G401 (cell line): ENCODE measurements at places on chromosomes 2 and 18.

GRCh38 chr2:99032001-99032400 lies 96.0 kb upstream of the CRACDL start:
- no peak for DNase-seq

- DNase-seq = no peak
These were observed 50.6 kb downstream of the SLC66A2 start for GRCh38 chr18:79900610-79901570.

DNA sequence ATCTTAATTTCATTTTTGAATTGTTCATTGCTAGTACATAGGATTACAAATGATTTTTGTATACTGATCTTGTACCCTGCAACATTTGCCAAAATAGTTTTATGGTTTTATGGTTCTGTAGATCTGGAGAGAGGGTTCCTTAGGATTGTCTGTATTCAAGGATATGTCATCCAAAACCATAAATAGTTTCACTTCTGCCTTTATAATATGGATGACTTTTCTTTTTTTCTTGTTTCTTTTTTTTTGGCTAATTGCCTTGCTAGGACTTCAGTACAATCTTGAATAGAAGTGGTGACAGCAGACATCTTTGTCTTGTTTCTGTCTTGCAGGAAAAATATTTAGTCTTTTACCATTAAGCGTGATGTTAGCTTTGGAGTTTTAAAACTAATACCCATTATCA lies 383.9 kb upstream of the HS6ST1 start:
- no peak for DNase-seq

GRCh38 chr2:205883965-205884364 lies 201.7 kb downstream of the NRP2 start:
- no peak for DNase-seq

DNA sequence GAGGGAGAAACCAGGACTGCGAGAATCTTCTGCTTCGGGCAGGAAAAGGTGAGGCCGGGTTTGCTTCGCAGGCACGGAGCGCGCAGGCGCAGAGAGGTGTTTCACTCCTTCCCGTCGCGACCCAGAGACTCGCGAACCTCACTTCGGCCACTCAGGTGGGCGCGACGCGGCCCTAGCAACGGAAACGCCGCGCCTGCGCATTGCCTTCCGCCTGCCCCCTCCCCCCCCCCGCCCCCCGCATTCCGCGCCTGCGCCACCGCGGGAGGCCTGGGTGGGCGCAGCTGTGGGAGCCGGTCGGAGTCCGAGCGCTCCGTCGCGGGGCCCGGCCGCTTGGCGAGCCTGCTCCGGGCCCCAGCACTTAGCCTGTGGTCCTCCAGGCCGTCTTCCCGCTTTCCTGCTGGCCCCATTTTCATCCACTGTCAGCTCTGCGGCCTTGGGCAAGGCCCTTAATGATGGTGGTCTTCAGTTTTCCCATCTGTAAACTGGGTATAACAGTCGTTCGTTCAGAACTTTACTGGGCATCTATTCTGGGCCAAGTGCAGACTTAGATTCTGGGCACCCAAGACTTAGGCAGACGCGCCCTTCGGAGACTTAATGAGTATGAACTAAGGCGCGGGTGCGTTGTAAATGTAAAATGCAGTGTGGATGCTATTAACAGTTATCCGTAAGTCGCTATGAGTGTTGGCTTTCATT lies 62.1 kb upstream of the ACKR3 start:
- DNase-seq = no peak

GRCh38 chr2:168550670-168551069 lies 94.6 kb downstream of the CERS6 start:
- DNase-seq = peak; percentile 19

- no peak for DNase-seq
These were observed 206.2 kb upstream of the COPS8 start for GRCh38 chr2:236879416-236879963.

- no peak for DNase-seq
These were observed 109.8 kb downstream of the PTRHD1 start for GRCh38 chr2:24683408-24683807.

DNA sequence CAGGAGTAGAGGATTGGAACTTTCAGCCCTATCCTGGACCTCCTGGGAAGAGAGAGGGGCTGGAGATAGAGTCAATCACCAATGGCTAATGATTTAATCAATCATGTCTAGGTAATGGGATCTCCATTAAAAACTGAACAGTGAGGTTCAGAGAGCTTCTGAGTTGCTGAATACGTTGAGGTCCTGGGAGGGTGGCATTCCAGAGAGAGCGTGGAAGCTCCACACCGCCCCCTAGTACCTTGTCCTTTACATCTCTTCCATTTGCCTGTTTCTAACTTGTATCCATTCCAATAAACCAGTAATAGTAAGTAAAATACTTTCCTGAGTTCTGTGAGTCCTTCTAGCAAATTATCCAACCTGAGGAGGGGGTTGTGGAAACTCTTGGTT lies 101.7 kb downstream of the B3GNT2 start:
- no peak for DNase-seq

DNA sequence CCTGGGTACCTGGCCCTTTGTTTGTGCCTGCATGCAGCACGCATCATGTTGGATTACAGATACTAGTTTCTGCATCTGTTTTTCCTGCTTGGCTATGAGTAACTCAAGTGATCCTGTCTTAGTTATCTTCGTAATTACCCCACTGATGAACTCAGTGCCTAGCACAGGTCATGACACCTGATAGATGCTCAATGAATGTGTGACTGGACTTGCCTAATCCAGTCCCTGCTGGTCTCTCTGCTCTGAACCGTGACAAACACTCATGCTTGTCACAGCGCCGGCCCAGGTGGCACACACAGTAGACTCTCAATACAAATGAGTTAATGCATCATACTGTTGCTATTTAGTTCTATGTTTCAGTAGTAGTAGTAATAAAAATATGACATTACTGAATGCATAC lies 31.2 kb upstream of the NTSR2 start:
- DNase-seq = no peak

DNA sequence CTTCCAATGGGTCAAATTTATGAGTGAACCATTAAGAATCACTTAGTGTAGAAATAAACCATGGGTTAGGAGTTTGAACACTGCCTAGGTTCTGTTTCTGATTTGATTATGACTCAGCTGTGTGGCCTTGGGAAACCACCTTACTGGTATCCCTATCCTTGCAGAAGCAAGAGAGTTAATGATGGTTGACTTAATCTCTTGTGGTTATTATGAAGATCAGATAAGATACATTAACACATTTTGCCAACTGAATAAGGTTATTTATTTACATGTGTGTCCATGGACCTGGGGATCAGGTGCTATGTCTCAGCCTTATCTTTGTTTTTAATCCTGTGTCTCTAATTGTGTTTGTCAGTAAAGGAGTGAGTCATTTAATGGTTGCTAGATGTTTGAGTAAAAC lies 5.4 kb upstream of the KCNJ13 start:
- DNase-seq = no peak

DNA sequence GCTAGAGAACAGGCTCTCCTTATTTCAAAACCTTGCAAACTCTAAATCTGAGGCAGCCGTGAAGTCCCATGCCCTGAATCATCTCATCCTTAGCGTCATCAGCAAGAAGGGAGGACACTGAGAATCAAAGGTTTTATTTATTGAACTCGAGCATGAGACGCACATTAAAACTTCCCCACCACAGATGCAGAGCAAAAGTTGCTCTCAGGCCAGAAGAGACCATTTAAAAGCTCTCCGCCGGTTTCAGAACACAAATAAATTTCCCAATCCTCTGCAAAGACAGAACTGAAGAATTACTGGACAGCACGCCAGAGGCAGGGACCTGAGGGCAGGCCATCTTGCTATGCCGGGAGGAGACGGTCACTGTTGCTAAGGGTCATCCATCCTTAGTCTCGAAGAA lies 1.3 kb downstream of the AMMECR1L start:
- no peak for DNase-seq

- no peak for DNase-seq
These were observed 75.9 kb upstream of the TMEM18 start for GRCh38 chr2:753123-753522.

DNA sequence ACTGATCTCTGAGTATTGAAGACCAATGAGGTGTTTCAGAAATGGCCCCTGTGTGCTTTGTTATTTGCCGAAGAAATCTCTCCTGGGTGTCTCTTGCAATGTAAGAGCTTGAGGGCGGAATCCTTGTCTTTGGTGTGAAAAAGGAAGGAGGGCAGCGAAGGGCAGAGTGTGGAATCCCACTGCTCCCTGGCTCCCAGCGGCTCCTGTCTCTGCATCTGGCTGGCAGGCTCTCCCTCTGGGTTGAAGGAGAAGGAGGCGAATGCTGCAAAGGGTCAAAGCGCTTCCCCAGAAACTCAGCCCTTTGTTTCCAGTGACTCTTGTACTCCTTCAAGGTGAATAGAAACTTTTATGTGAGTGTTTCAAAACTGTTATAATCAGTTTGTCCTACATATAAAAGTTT lies 457.5 kb downstream of the CNTNAP5 start:
- no peak for DNase-seq

DNA sequence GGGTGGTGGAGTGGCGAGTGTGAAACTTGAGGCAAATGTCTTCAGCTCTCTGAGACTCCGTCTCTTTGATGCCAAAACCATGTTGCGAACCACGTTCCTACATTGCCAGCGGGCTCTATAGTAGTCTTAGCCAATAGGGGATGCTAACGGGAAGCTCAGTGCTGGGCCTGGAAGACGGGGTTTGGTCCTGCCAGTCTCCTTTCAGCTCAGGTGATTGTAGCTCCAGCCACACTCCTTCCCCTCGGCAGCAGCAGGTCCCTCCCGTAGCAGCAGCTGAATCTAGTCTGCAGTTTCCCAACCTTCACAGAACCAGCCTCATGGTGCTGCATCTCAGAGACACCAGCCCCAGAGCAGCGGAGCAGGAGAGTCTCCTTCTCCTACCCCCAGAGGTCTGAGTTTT lies 109.7 kb downstream of the TFCP2L1 start:
- no peak for DNase-seq

DNA sequence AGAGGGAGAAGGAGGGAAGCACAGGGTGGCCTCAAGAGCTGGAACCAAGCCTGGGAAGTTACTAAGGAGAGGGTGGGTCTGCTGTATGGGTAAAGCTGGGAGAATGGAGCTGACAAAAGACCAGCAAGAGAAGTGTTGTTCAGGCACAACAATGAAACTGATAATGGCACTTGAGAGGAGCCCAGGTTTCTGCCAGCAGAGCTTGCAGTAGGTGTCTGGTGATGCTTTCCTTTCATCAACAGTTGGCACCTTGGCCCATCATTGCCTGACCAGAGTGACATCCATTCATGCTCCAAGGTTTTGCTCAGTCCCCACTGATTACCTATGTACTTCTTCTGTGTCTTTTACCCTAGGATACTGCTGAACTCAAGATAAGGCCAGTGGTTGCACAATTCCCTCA lies 92.9 kb upstream of the CXCR4 start:
- no peak for DNase-seq

- peak; percentile 46 for DNase-seq
These were observed 1.1 kb downstream of the HPCAL1 start for GRCh38 chr2:10303694-10304378.

DNA sequence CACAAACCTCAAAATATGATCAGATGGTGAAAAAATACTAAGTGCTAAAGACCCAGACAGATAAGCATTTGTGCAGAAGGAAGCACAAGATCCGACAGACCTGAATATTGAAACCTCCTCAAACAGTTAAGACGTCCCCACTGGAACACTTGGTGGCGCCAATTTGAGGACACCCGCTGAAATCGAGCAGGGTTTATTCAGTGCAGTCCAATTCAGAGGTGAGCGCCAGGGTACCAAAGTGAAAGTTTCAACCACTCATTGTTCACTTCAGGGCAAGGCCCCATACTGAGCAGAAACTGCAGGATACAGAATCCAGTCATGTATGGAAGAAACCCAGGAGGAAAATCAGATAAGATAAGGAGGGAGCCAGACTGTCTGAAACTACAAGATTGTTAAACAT lies 417.6 kb downstream of the LRRTM4 start:
- no peak for DNase-seq

DNA sequence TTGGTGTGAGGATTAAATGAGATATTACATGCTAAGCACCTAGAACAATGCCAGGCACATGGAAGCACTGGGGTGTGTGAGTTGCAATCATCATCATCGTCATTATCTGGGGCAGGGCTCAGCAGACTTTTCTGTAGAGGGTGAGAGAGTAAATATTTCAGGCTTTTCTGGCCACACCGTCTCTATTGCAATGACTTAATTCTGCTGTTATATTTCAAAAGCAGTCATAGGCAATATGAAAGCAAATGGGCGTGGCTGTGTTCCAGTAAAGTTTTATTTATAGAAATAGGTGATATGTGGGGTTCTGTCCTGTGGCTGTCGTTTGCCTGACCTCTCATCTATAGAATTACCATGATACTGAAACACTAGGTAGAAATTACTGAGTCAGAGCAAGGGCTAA lies 60.6 kb downstream of the IL1R2 start:
- DNase-seq = no peak

DNA sequence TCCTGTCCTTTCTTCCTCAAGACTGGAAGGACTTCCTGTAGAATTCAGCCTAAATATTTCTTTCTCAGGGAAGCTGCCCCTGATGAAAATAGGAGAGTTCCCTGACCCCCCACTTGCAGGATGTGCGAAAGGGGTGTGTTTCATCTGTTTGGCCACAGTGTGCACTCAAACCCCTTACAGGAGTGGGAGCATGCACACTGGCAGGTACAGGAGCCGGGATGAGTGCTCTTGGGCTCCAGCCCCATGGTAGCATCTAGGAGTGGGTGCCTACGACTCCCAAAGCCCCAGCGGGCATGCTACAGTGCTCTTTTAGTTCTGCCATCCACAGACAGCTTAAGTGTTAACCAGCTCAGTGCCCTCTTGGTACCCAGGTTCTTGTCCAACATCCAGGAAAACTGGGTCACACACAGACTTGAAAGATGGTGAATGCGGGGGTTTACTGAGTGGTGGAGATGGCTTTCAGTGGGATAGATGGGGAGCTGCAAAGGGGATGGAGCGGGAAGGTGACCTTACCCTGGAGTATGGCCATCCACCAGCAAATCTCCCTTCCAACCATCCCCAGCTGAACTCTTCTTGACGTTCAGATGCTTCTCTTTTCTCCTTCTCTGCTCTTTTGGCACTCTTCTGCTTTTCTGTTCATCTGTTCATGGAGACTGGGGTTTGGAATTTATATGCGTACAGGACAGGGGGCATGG lies 295.0 kb upstream of the NCKAP5 start:
- DNase-seq = no peak

- DNase-seq = no peak
These were observed 110.5 kb upstream of the SCG2 start for GRCh38 chr2:223712642-223713041.
